CD4-positive, alpha-beta T cell (primary cell): ENCODE measurements at places on chromosomes 3 and 15.

DNA sequence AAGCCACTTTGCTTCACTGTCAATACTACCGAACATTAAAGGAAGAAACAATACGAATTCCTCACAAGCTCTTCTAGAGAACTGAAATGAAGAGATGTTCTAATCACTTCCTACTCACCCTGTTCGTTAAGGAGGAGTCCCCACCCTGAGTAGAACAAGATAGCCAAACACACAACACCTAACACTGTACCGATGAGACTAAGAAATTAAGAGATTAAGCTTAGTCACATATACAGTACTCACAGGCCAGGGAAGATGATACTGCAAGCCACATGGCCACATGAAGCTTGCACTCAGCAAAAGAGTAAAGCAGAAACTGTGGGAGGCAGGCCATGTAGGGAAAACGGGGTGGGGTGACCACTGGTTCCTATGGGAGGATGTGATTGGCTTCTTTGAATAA lies 48.0 kb downstream of the CGGBP1 start:
- DNase-seq = no peak

DNA sequence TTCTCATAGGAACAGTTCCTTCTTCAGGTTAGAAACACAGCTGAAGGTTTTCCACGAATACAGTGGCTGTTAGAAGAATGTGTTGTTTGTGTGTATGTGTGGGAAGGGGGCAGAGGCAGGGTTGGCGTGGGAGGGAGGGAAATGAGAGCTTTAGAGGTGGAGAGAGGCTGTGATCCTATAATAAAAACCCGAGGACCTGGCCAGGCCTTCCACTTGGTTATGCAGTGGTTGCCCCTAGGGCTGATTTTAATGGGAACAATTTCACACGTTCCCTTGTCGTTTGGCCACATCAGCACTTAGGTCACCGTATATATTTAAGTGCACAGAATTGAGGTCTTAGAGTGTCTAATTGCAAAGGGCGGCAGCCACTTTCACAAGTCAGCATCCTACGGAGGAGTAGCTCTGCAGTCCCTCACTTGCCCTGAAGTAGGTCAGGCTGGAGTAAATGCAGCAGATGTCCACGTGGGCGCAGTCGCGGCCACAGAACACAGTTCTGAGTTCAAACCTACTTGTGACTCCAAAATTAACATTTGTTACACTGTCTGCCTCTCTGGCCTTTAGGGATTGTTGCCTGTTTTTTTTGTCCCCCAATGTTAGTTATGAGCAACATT lies 85.6 kb downstream of the PDCD6IP start:
- no peak for DNase-seq

DNA sequence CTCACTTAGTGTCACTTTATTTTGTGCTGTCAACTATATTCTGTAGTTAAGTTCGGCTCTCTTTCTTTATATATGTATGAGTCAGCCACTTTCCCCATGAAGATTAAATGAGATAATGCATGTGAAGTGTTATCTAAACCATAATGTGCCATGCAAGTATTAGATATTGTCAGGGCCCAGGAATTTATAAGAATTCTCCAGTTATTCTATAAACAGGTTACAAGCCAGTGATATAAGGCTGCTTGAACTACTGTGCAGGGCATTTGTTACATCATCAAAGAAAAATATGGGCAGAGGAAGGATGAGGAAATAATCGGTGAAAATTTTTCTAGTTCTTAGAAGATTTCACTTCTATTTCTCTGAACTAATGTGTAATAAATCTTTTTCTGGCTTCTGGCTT lies 1049.0 kb upstream of the NR2F2 start:
- DNase-seq = no peak

- DNase-seq = no peak
These were observed 61.2 kb downstream of the CD200 start for GRCh38 chr3:112394003-112394640.

DNA sequence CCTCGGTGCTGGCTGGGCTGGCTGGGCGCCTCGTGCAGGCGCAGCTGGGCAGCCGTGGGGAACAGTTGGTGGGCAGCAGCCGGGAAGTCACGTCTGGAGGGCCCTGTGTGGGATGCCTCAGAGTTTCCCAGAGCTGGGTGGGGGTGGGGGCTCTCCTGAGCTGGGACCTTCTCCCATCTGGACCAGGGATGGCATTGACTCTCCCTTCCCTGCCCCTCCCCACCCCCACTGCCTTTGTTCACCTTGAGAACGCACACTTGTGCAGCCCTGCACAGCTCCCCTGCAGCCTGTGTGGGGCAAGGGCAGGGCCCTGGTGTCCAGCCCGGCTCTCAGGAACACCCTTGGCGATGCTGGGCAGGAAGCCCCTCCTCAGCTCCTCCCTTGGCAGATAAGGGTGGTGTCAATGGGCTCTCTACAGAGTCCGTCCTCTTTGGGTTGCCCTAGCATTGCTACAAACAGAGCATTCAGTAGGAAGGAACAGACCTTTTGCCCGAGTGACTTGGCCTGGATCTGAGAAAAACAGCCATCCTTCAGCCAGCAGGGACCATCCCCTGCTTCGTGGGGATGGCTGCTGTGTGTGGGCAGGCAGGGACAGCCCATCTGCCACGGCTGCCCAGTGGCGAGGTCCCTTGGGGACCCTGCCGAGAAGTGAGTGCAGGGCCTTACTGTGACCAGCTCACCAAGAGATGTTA lies 25.5 kb upstream of the KLF13 start:
- no peak for DNase-seq

DNA sequence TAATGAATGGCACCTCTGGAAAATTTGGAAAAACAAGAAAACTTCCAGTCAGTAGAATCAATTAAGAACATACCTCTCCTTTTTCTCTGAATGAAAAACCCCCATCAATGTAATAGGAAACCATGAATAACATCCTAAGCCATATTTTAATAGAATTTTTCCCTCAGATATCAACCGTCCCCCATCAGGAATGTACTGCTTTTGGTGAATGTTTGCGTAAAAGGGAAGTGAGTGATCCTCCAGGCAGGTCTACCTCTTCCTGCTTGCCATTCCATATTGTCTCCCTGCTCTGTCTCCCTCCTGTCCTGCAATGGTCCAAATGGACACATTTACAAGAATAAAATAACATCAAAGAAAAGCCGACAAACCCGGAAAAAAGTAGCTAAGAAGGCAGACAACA lies 30.8 kb downstream of the LAMP3 start:
- no peak for DNase-seq

GRCh38 chr15:78492872-78493271 lies 14.5 kb upstream of the HYKK start:
- DNase-seq = no peak

- DNase-seq = no peak
These were observed 43.0 kb upstream of the TLE3 start for GRCh38 chr15:70140543-70141375.

GRCh38 chr15:71974211-71974610 lies 143.7 kb downstream of the MYO9A start:
- no peak for DNase-seq

GRCh38 chr15:97082830-97083229 lies 752.3 kb downstream of the NR2F2 start:
- DNase-seq = no peak

- no peak for DNase-seq
These were observed 38.2 kb upstream of the SEMA4B start for GRCh38 chr15:90162956-90163355.

GRCh38 chr15:48002767-48003166 lies 118.0 kb upstream of the SLC24A5 start:
- DNase-seq = no peak

DNA sequence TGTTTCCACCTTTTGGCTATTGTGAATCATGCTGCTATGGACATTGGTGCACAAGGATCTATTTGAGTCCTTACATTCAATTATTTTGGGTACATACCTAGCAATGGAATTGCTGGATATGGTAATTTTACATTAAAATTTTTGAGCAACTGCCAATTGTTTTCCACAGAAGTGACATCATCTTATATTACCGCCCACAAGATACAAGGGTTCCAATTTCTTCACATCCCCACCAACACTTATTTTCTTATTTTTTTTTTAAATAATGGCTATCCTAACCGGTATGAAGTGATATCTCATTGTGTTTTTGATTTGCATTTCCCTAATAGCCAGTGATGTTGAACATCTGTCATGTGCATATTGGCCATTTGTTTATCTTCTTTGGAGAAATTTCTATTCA lies 22.5 kb upstream of the NPTN start:
- no peak for DNase-seq

GRCh38 chr3:128321418-128321817 lies 145.3 kb downstream of the DNAJB8 start:
- DNase-seq = no peak

GRCh38 chr3:151345859-151346258 lies 16.5 kb upstream of the P2RY13 start:
- no peak for DNase-seq

- no peak for DNase-seq
These were observed 37.8 kb downstream of the DPPA2 start for GRCh38 chr3:109278546-109278945.

DNA sequence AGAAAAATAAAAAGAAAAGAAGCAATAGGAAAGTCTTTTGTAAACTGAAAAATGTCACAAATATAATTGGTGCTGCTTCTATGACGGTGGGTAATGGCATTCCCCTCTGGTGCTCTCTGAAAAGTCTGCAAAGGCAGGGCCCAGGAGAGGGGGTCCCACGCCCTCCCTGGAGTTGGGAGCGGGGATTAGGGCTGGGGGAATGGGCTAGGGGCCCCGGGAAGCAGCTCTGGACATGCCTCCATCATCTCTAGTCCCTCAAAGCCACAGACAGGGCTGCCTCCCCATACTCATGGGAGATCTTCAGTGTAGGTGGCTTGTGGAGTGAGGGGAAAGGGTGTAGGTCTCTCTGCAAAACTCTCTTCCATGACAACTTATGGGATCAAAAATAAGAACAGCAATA lies 7.8 kb upstream of the RHCG start:
- DNase-seq = no peak

DNA sequence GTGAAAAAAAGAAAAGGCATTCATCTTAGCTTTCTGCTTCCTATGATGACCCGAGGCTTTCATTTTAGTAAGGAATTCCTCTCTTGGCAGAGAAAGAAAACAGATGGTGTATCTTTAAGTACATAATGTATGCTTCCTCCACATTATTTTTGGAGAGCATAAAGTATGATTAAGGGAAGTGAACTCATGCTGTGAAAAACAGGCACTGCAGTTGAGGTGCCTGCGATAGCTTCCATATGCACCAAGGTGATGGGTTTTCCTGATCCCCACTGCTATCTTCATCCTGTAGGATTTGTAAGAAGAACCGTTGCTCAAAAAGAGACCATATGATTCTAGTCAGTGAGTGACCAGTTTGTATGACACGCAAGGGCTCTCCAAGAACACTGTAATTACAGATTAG lies 411.5 kb upstream of the MCTP2 start:
- DNase-seq = no peak

DNA sequence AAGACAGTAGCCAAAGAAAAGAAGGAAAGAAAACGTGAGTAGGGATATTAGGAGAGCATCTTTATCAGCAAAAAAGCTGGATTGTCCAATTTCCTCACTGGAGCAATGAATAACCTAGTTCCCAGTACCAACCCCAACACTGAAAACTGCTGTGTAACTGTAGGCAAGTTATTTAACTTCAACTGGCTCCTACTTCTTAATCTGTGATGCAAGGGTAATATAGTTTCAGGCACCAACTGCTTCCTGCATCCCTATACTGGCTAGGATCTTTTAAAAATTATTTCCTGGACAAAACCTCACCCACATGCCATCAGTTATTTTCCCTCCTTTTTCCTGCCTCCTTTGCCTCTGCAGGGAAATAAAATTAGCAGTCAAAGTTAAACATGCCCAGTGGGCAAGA lies 59.6 kb downstream of the ZBTB20 start:
- no peak for DNase-seq

- no peak for DNase-seq
These were observed 12.6 kb downstream of the GHRL start for GRCh38 chr3:10280177-10280529.

DNA sequence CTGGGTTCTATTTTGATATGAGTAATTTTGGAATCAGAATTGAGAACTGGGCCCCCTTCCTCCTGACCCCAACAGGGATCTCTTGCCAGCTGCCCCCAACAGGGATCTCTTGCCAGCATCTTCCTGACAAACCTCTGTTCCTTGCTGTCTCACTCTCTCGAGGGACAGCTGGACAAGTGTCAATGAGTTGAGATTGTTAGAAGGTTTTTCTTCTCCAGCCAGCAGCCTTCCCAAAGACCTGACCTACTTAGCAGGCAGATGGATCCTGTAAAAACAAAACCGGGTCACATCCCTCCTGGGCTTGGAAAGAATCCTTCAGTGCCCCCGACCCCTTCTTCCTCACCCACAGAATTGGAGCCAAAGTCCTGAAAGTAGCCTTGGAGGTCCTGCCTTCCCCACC lies 21.6 kb downstream of the LIMD1 start:
- DNase-seq = no peak

GRCh38 chr15:39174332-39174731 lies 406.5 kb upstream of the THBS1 start:
- DNase-seq = no peak

GRCh38 chr3:59608356-59608755 lies 558.5 kb upstream of the CFAP20DC start:
- DNase-seq = no peak

DNA sequence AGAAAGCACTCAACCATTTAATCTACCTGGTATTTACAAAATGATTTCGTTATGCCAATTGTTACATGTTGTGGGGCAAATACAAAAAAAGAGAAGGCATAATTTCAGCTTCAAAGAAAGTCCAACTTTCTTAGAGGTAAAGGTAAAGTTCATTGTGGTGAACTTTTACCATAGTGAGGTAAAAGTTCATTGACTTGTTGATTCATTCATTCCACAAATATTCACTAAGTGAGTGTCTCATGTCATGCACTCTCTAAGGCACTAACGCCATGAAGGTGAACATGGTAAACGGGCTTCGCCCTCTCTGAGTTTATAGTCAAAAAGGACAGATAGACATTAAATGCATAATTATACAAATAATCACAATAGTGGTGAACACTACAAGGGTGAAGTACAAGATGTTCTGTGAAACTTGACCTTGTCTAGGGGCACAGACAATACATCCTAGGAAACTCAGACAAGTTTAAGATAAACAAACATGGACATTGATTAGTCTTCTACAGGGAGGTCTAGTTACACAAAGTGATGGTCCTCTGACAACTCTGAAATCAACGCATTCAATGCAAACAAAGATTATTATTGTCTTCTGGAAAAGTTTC lies 378.6 kb downstream of the MAGI1 start:
- no peak for DNase-seq

- DNase-seq = no peak
These were observed 22.7 kb upstream of the PIAS1 start for GRCh38 chr15:68031404-68031803.

- no peak for DNase-seq
These were observed 73.9 kb downstream of the PEX5L start for GRCh38 chr3:179962629-179963387.

DNA sequence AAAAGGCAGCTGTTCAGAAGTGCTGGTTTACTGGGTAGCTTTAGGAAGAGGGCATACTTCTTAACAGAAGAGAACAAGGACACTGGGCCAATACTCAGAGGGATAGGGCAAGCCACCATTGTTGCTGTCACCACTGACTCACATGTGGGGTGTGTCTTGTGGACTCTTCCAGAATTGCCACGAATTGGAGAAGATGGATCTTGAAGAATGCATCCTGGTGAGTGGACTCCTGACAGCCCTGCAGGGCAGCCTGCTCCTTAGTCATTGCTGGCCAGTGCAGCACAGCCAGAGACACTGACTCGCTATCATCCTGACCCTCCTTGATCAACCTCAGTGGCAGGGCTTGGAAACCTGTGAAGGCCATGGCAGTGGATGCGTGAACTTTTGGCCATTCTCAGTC lies 62.3 kb downstream of the UBP1 start:
- DNase-seq = no peak

GRCh38 chr3:187713504-187713903 lies 11.1 kb upstream of the RTP2 start:
- DNase-seq = no peak
